ENCODE measurements at places on chromosomes 4 and X. TPM values are rescaled to one million over a fixed set of nuclear protein-coding genes. Genes with fewer than 3 reads are reported as not detected.

DNA sequence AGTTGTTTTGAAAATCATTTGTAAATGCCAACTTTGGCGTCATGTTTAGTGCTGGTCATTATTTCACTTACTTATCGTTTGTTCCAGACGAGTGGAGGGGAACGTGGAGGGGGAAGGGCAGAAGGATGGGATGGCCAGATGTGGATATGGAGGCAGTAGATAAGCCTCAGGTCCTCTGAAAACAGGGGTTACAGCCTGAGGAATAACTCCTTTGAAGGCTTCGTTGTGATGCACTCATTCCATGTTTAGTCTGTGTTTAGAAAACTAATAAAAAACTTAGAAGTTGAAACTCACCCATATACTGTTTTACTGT, 1.1 kb downstream of the MOB1B start:
- DNase-seq, result no peak

PNMA5 gene
- 0.15 TPM for total RNA-seq

- DNase-seq, result no peak
These were observed 29.5 kb upstream of the XIAP start for GRCh38 chrX:123830309-123830708.

CTAG2 gene
- 31.6 TPM for total RNA-seq

GRCh38 chrX:121161501-121161933, 114.1 kb downstream of the GLUD2 start:
- no peak for DNase-seq

ARSJ gene
- total RNA-seq, result not detected

GRCh38 chr4:147732518-147733235, 789 bp downstream of the ARHGAP10 start:
- DNase-seq, result no peak

ASB11 gene
- not detected for total RNA-seq

PDZD4 gene
- total RNA-seq, result 0.12 TPM

DNA sequence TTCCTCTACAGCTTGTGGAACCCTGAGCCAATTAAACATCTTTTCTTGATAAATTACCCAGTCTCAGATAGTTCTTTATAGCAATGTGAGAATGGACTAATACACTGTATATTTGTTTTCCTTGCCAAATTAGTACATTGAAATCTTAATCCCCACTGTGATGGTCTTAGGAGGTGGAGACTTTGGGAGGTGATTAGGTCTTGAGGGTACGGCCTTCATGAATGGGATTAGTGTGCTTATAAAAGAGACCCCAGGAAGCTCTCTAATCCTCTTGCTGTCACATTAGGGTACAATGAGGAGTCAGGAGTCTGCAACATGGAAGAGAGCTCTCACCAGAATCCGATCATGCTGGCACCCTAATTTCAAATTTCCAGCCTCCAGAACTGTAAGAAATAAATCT, 86.6 kb downstream of the TIGD2 start:
- no peak for DNase-seq

SPATA4 gene
- not detected for total RNA-seq

GRCh38 chr4:119498527-119498926, 130.1 kb downstream of the PDE5A start:
- DNase-seq, result no peak

DNA sequence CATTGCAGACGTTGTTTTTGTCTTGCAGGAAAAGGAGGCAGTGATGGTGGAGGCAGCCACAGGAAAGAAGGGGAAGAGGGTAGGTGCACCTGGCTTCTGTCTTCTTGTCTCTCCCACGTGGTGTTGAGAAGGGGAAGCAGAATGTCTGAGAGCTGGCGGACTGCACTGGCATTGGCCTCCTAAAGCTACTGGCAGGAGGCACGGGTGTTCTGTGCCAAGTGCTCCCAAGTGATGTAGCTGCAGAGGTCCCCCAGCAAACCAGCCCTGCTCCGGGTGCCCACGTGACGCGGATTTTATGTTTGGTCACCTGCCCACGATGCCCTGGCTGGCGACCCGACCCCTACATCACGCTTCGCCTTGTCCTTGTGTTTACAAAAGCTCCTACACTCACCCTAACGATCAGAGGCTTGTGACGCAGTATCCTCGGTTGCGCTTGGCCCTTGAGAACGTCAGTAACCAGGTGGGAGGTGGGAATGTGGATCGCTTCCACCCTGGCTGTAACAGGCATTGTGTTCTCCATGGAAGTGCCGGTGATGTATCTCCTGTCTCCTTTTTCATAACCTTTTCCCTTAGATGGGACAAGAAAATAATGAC, 28.5 kb upstream of the XG start:
- no peak for DNase-seq

- DNase-seq, result no peak
These were observed 5.7 kb upstream of the DGAT2L6 start for GRCh38 chrX:70171624-70172023.

MEPE gene
- total RNA-seq, result not detected

GRCh38 chrX:115562480-115562847, 1.5 kb downstream of the PLS3 start:
- DNase-seq, result no peak

DNA sequence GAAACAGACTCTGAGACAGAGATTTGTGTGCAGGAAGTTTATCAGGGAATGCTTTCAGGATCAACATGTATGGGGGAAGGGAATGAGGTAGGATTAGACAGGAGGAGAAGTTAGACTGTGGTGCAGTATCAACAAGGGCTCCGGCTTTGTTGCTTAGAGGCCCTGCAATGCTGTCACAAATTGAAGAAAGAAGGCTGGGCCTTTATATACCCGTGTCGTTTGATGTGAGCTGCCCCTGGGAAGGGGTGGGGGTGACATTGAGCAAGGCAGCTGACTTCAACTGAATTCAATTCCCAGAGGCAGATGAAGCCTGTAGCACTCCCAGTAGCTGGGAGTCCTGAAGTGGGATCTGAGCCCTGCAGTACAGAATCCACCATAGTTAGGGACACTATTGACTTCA, 29.5 kb upstream of the USP9X start:
- DNase-seq, result no peak

DNA sequence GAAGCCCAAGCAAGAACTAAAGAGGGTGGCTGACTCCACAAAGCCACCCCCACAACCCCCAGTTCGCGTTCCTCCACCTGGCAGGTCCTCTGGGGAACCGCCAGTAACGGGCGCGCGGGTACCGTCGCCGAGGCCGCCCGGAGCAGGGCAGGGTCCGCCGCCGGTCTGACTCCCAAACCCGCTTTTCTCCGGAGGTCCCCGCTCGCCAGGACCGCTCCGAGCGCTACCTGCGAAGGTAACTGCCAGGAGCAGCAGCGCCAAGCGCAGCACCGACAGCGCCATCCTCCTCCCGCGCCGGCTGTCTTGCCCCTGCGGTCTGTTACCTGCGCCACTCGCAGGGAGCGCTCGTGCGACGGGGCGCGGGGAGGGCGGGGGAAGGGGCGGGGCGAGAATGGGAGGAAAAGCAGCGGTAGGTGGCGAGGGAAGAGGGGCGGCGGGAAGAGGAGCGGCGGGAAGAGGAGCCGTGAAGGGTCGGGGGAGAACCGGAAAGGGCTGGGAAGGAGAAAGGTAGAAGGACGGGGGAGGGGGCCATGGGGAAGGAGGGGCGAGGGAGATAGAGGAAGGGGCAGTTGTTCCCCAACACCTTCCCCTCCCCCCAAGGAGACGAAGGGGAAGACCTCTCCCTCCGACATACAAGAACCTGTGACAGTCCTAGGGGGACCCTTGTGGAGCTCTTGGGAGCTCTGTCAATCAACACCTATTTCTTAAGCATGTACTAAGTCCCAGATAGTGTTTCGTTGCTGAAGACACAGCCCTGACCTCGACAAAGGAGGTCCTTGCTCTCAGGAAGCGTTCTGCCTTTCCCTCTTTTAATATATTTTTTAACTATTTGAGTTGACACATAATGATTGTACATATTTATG, at the start of gene SPINK2:
SPINK2 (minus strand) TSS at position 321 of the 863 bp plus-strand sequence; CDS start at position 282, 39 bp downstream.
- DNase-seq, result peak; percentile 61

GRCh38 chr4:181106398-181106797, 1136.8 kb upstream of the TENM3 start:
- no peak for DNase-seq

- no peak for DNase-seq
These were observed 335.2 kb downstream of the PPP1R2C start for GRCh38 chrX:42442745-42443144.

DNA sequence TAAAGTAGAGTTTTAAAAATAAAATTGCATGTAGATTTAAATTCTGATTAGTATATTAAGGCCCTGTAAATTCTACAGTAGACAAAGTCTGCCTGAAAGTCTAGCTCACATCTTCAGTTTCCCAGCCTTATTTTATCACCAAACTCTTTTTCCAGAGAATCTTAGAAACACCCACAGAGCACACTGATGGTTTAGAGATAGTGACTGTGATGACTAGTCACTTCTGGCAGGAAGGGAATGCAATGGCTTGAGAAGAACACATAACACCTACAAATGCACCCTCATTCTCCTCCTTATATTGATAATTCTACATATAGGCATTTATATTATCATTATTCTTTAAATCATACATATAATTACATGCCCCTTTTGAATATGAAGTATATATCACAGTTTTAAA, 232.9 kb downstream of the ARAP2 start:
- no peak for DNase-seq
